Urinary bladder (tissue), 4 donors: ENCODE measurements at places on chromosomes 2 and 18. TPM values are rescaled to one million over a fixed set of nuclear protein-coding genes. Genes with fewer than 3 reads are reported as not detected.

Gene SAG
- total RNA-seq, result not detected

Gene NPAS2
- 11.8 TPM for total RNA-seq

Gene SEMA4C
- 27.4 TPM for total RNA-seq

Gene TLK1
- total RNA-seq, result 50.9 TPM

DNA sequence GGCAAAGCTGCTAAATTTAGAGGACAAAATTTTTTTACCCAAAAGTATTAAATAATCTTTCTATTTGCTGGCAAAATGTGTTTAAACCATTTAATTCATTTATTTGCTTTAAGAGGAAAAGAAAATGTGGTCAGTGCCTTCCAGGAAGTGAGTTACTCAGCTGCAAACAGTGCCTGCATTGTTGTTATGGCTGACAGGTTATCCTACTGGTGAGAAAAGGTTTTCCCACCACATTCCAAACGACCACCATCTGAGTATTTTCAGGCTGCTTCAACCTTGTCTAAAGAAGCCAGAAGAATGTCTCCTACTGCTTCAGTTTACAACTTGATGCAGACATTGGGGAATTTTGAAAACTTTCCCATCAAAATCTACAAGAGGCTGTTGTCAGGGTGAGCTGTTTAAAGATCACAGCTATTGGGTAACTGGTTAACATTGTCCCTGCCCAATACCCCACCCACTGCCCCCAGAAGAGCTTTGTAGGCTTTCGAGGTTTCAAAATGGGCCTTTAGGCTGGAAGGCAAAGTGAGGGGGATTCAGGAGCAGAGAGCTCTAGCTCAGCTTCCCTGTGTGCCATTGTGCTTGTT, 461.3 kb upstream of the FANCL start:
- DNase-seq, result no peak

DNA sequence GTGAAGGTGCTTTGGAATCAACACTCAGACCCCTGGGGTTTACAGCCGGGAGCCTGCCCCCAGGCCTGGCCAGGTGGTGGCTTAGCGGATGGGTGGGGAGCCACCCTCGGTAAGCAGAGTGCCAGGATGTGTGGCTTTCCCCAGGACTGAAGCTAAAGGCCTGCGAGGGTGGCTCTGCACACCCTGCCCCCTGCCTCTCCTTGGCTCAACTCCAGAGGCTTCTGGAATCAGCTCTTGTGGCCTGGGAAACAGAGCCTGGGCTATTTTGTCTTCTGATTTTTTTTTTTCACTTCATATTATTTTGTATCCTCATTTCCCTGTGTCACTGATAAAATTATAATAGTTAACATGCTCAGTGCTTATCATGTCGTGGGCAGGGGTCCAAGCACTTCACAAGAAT, 79.8 kb downstream of the RHOB start:
- DNase-seq, result no peak

- DNase-seq, result no peak
These were observed 949.2 kb downstream of the DSC3 start for GRCh38 chr18:30093376-30093775.

DNA sequence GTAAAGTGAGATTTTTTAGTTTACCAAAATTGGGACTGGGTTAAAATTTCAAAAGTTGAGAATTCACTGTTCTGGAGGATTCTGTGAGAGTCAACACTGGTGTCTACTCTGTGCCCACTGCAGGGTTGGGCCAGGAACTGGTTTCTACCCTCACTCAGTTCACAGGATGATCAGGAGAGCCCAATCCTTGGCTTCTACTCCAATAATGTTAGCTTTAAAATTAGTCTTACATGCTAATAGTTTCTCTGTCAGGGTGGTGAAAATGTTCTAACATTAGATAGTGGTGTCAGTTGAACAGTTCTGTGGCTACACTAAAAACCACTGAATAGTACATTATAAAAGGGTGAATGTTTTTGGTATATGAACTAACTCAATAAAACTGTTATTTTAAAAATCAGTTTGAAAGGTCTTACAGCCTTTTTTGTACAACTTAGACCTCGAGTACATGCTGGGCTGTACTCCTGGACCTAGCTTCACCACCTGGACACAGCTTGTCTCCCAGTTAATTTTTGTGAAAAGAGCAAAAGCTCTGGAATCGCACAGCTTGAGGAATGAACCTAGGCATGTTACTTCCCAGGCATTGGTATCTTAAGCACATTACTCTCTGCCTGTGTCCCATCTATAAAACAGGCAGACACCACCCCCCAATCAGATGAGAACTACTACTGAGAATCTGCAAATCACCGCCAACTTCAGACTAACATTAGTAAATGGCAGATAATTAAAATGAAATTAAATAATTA, 44.4 kb downstream of the ACVR1 start:
- no peak for DNase-seq

GRCh38 chr2:42390401-42390969, 29.5 kb upstream of the COX7A2L start:
- no peak for DNase-seq

DNA sequence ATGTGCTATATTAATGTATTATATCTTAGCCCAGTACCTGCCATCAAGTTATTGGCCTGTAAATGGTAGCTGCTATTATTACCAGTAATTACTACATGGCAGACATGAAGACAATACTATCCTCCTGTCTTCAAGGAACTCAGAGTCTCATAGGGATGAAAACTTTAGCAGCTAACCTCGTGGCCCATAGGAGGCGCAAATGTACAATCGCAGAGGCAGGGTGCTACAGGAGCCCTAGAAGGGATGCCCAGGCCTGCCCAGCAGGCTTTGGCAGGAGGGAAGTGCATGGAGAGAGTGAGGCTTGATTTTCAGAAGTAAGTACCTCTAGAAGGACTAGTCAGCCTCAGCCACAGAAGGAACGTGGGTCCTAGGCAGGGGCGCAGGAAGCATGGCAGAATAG, 44.7 kb upstream of the KIDINS220 start:
- DNase-seq, result no peak
